Fibroblast of upper back skin (primary cell): ENCODE measurements at places on chromosomes 2 and 18.

DNA sequence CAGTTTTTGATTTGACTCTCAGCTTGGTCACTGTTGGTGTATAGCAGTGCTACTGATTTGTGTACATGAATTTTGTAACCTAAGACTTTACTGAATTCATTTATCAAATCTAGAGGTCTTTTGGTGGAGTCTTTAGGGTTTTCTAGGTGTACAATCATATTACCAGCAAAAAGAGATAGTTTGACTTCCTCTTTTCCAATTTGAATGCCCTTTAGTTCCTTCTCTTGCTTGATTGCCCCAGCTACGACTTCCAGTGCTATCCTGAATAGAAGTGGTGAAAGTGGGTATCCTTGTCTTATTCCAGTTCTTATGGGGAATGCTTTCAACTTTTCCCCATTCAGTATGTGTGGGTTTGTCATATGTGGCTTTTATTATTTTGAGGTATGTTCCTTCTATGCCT is 312.9 kb upstream of the REV1 start:
- no peak for DNase-seq

GRCh38 chr18:24118750-24119577 is 19.9 kb upstream of the CABYR start:
- peak; percentile 71 for DNase-seq

DNA sequence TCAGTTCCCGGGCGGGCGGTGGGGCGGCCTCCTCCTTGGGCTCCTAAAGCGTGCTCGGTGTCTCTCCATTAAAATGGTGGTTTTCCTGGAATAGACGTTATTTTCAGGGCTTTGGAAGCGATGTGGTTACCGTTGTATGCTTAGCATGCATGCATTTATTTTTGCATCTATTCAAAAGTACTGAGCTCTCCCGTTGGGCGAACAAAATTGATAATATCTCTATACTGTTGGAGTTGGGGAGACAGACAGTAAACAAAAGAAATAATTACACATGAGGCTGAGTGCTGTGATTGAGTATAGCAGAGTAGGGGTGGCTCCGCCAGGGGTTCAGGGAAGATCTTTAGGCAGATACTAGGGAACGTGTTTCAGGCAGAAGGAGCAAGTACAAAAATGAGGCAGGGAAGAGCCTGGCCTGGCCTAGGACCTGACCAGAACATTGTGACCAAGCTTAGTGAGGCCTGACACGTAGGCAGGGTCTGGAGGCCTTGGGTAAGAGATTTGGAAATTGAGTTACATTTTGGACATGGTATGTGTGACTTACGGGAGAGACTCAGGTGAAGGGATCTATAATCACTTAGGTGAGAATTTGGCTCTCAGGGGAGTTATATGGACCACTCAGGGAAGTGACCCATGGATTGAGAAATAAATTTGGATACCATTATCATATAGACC is 674 bp downstream of the NCAPH start:
- DNase-seq: no peak

DNA sequence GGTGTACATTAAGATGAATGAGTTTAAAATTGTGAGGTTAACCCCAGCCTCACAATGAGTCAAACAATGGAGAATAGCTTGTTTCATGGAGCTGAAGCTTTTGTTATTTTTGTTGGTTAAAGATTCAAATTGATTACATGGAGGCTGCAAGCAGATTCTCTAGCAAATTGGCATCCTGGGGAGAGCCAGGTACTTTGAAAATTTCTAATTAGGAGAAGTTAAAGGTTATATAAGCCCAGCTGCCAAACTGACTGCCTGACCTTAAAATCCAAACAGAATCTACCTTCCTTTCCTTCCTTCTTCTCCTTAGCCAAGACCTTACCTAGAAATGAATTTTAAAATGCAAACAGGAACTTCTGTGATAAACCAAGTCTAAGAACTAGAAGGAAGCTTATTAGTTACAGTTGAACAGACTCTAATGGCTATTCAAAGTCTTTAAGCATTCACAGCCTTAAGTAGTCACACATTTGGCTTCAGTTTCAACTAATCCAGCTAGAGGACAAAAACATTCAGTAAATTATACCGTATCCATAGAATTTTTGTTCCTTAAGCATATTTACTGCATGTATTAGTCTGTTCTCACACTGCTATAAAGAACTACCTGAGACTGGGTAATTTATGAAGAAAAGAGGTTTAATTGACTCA is 31.5 kb upstream of the PGAP1 start:
- DNase-seq: no peak

GRCh38 chr2:190441564-190441963 is 33.4 kb downstream of the MFSD6 start:
- no peak for DNase-seq

GRCh38 chr2:64104933-64105332 is 39.3 kb downstream of the PELI1 start:
- DNase-seq: no peak

- DNase-seq: no peak
These were observed at the start of gene SULT1C2 for GRCh38 chr2:108288534-108289106. TSS of gene SULT1C2 (plus strand) at chr2:108288895. CDS start at chr2:108293668, 4,773 bp downstream.

DNA sequence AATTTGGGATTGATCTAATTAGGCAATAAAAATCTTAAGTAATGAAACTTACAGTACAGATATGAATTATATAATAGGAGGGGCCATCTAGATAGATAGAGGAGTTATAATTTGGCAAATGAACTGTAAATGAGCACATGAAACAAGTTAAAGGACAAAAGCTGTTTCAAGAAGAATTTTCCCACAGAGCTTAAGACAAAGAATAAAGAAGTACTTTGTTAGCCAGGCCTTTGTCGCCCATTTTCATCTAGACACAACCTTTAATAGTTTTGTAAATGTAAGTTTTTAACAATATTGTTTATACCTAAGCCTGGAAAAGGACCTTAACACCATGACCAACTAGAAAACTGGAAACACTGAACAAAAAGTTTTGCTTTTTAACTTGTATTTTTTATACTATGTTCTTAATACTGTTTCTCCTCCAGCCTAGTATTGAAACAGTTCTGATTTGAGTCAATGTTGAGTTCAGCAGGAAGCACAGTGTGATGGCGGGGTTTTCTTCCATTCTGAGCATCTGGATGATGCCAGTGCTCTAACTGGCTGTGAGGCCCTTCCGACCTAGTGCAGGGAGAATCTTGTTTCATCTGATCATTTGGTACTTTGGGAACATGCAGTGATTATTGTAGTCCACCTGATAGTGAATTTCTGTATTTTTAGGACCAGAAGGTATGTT is 37.6 kb downstream of the FARP2 start:
- no peak for DNase-seq

- DNase-seq: peak; percentile 57
These were observed 33.7 kb upstream of the BZW1 start for GRCh38 chr2:200778038-200778437.

GRCh38 chr2:10271509-10271908 is 31.2 kb upstream of the HPCAL1 start:
- DNase-seq: no peak

DNA sequence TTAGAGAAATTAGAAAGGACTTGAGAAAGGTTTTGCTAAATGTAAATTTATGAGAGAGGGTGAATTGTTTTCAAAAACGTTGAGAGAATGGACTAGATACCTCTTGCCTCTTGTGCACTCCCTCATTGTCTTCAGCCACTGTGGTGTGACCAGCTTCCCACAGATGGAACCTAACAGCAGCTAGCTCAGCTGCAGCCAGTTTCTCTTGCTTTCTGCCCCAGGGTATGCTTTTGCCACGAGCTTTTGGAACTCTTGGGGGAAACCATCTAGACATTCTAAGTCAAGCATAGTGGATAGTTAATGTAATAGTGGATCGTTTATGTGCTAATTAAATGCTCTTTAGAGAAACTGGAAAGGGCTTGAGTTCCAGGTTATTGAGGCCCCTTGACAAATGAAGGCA is 288.2 kb downstream of the CTNNA2 start:
- DNase-seq: no peak

DNA sequence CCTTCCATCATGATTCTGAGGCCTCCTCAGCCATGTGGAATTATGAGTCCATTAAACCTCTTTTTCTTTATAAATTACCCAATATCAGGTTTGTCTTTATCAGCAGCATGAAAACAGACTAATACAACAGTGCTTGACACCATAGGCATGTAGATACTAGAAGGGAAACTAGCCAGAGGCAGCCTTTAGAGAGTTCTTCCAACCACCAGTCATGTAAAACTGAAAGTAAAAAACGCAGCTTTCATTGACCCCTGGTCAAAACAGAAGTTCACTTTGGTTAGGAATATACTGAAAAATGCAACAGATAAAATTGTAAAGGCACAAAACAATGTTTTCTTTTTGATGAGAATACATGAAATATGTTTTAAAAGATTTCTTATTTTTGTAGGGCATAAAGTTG is 122.8 kb upstream of the L3MBTL4 start:
- no peak for DNase-seq

GRCh38 chr2:18473241-18474181 is 86.9 kb downstream of the RDH14 start:
- DNase-seq: peak; percentile 83

DNA sequence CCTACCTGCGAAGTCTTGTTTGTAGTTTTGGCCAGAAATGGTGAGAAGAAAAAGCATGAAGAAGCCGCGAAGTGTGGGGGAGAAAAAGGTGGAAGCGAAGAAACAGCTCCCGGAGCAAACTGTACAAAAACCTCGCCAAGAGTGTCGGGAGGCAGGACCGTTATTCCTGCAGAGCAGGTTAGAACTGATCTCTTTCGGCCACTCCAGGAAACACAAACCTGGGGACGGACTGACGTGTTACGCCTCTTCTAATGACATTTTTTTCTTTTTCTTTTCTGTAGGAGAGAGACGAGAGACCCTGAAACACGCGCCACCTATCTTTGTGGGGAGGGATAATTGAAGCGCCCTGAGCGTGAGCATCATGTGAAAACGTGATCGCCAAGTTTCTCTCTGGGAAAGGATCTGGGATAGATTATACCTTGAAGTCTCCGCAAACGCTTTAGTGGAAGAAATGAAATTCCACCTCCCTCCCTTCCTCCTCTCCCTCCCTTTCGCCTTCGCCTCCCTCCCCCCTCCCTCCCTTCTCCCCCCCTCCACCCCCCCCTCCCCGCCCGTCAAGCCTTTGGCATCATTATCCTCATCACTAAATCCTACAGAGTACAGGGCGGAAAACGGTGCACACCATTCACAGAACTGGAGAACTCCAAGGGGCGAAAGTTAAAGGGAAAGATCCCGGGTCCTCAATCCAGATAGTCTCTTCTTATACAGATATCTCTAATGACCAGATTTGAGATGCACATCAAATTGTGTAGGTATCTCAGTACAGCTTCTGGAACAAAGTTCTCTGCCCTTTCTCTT is at the start of gene ZEB2:
Gene ZEB2, minus strand, starts transcription at position 186 of the 798 bp plus-strand sequence. CDS start 2,769 bp downstream, outside the sequence.
- peak; percentile 90 for DNase-seq

GRCh38 chr2:70340761-70341476 is 39.1 kb upstream of the FAM136A start:
- DNase-seq: peak; percentile 34

DNA sequence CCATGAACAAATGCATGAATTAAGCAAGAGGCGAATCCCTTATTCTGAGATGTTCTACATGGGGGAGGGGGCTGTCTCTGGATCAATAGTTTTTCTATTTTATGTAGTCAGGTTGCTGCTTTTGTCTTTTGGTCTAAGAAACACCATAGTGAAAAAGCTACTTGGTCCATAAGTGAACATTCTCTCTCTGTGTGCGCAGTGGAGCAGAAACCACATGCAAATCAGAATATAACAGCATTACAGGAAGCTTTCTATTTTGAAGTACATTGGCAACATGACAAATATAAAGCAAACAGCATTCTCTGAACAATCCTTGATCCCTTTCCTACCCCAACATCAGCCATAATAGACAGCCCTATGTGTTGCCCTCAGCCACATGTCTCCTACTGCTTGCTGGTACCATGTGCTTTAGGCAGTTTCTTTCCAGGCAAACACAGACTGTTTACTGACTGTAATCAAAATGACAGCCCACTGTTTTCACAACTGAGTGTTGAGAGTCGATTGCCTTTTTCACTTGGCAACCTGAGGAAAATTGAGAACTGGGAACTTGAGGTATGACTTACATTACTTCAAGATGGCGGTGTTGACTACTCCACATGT is 10.6 kb downstream of the SCN3A start:
- no peak for DNase-seq

GRCh38 chr2:190599073-190599472 is 49.8 kb upstream of the NAB1 start:
- DNase-seq: no peak

- DNase-seq: no peak
These were observed 38.2 kb downstream of the PLEKHM3 start for GRCh38 chr2:207987025-207987716.

DNA sequence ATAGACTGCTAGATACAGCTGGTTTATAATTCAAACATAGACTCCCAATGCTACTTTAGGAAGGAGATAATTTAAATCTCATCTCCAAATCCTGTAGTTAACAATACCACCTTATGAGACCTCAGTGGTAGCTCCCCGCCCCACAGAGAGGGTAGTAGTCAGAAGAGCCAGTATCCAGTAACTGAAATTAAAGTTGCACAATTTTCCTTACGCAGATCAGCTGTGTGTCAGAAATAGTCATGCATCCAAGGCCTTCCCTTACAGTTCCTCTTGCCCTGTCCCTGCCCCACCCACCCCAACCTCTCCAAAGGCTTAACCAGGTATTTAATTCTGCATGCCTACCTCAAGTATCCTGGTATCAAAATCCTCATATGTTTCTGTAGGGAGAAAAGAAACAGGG is 15.5 kb downstream of the MRPS5 start:
- DNase-seq: no peak

- no peak for DNase-seq
These were observed 21.7 kb downstream of the MIB1 start for GRCh38 chr18:21762181-21762772.

DNA sequence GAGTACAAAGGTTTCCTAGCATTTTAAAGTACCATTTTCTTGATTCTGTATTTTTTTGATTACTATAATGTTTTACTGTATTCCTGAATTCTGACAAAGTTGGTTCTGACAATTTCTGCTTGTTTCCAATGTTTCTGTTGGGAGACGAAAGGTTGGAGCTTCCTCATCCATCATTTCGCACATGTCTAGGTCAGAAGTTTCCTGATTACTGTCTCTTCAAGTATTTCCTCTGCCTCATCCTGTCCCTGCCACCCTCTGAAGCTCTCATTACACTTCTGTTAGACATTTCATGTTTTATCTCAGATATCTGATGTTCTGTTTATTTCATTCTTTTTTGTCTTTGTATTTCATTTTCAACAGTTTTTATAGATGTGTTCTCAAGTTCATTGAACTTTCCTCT is 895.8 kb downstream of the TSN start:
- no peak for DNase-seq

DNA sequence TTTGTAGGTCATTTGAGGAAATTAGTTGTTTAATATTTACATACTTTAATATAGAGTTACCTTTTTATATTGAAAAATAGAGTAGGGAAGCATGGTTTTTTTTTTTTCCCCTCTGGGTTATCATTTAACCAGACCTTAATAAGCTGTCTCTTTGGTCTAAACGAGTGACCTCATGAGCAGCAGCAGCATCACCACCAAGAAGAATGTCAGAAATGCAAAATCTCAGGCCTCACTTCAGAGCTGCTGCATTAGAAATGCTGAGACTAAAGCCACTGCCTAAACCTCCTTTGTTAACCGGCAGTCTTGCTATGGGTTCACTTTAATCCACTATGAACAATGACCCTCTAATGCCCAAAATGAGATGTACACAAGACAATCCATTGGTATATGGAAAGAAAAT is 733.7 kb upstream of the FAM98A start:
- DNase-seq: no peak

- DNase-seq: no peak
These were observed 59.0 kb downstream of the MOGAT1 start for GRCh38 chr2:222730366-222730999.
